GM12891 (cell line): ENCODE measurements at places on chromosomes 1 and 21.

DNA sequence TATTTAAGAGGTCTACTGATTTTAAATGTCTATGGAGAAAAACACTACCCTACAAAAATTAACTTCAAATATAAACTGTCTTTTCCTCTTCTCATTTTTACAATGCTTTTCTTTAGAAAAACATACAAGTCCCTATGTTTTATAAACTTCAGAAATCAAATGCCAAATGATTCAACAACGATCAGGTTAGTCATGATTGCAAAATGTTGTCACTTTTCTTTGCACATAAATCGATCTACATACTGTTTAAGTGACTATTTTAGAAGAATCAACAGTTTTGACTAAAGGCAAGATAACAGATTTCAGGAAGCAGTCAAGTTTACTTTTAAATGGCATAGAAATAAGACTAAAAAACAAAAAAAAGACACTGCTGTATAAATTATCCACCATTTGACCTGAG is 168.7 kb downstream of the GPATCH2 start:
- DNase-seq = no peak

GRCh38 chr21:31429506-31429905 is 85.4 kb upstream of the TIAM1 start:
- no peak for DNase-seq

- no peak for DNase-seq
These were observed 104.0 kb downstream of the TPR start for GRCh38 chr1:186271032-186271431.

DNA sequence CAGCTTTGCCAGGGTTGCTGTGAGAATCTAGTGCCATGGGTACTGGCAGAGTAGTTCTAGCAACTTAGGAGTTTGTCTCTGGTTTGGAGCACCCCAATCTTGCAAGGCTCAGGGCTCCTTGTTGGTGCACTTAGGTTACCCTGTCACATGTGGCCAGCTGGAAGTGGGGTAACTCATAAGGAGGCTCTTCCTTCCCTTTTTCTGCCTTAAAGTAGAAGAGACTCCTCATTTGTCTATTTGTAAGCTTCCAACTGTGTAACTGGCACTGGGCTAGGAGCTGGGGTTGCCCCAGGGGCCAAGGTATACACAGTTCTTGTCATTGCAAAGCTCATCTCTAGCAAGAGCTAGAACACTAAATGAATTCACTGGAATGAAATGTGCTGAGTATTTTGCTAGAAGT is 10.6 kb downstream of the MROH7 start:
- DNase-seq = no peak

- no peak for DNase-seq
These were observed 98.1 kb downstream of the TM2D1 start for GRCh38 chr1:61626816-61627215.

DNA sequence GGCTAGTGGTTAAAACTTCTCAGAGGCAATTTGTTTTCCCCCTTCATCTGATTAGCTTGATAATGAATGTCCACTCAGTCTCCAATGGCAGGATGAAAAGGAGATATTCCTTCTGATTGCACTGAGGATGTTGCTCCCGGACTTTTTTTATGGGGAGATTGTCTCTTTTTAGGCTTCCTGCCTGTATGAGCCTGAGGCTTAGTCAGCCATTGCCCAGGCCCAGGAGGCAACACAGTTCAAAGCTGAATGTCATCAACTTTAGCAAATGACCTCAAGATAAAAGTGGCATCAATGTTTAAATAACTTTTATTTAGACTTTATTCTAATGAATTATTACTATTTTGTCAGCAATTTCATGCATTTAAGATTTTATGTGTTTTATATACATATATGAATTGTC is 162.9 kb upstream of the PTBP2 start:
- DNase-seq = no peak

DNA sequence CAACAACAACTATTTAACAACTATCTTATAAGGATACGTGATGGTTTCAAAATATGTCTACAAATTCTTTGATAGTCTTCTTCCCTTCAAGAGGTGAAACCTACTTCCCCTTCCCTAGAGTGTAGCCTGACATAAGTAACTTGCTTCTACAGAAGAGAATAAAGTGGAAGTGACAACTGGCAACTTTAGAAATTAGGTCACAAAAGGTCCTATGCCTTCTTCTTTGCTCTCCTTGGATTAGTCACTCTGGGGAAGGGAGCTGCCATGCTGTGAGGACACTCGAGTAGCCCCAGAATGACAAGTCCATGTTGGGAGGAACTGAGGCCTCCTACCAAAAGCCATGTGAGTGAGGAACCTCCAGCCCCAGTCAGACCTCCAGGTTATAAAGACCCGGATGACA is 19.2 kb downstream of the EFCAB14 start:
- no peak for DNase-seq

- no peak for DNase-seq
These were observed 921 bp upstream of the MIB2 start for GRCh38 chr1:1614204-1614953.

DNA sequence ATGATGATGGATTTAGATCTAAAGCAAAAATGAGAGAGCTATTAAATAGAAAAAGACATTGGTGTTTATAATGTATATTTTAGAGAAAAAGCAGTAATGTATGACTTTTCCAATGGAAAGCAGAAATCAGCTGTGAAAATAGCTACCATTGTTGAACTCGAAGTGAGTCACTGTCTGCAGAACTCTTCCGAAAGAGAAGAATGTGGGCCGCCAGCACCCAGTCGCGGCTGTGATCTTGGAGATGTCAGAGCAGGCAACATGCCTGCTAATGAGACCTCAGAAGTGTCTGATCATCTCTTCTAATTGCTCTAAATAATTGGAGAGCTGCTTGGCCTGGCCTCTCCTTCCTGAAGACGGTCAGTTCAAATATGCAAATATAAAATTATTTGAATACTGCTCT is 333.6 kb upstream of the RUNX1 start:
- no peak for DNase-seq

DNA sequence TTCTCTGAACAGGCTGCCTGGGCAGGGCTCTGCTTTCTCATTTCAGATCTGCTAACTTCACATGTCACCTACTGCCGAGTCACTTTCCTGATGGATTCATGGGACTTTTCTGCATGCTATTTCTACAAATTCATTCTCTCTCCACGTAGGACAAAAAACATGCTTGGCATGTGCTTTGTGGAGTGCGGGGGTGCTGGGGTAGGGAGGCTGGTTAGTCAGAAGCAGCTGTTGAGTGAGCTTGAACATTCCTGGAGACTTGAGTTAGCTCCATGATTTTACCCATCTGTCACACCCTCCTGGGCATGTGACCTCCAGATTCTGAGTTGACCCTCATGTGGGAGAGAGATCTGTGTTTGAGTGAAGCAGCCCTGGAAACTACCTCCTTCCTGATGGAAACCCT is 71.4 kb downstream of the UCK2 start:
- DNase-seq = no peak

- DNase-seq = peak; percentile 69
These were observed 31.3 kb upstream of the JUN start for GRCh38 chr1:58815069-58815685.

GRCh38 chr21:36322083-36322424 is 2.1 kb downstream of the MORC3 start:
- DNase-seq = no peak

DNA sequence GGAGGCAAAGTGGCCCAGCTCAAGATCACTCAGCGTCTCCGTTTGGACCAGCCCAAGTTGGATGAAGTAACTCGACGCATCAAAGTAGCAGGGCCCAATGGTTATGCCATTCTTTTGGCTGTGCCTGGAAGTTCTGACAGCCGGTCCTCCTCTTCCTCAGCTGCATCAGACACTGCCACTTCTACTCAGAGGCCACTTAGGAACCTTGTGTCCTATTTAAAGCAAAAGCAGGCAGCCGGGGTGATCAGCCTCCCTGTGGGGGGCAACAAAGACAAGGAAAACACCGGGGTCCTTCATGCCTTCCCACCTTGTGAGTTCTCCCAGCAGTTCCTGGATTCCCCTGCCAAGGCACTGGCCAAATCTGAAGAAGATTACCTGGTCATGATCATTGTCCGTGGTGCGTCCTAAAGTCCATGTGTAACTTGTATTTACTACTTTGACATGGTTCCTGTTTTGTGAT is 2.7 kb downstream of the RBM15 start:
- DNase-seq = no peak

- DNase-seq = no peak
These were observed 11.5 kb upstream of the DENND2D start for GRCh38 chr1:111211921-111212320.

DNA sequence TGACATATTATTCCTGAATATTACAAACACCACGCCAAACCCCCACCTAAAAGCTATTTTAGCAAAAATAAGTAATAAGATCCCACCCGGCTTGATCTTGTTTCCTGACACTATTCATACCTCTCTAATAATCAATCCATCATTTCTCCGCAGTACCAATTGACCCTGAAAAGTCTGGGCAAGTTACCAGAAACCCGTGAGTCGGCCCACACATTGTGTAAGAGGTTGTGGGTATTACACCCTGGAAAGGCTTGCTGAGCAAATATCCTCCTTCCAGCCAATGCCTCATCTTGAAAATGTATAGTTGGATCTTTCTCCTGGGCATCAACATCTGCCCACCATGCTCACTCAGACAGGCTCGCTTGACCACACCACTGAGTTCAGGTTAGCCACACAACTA is 451.0 kb downstream of the TTLL7 start:
- no peak for DNase-seq

DNA sequence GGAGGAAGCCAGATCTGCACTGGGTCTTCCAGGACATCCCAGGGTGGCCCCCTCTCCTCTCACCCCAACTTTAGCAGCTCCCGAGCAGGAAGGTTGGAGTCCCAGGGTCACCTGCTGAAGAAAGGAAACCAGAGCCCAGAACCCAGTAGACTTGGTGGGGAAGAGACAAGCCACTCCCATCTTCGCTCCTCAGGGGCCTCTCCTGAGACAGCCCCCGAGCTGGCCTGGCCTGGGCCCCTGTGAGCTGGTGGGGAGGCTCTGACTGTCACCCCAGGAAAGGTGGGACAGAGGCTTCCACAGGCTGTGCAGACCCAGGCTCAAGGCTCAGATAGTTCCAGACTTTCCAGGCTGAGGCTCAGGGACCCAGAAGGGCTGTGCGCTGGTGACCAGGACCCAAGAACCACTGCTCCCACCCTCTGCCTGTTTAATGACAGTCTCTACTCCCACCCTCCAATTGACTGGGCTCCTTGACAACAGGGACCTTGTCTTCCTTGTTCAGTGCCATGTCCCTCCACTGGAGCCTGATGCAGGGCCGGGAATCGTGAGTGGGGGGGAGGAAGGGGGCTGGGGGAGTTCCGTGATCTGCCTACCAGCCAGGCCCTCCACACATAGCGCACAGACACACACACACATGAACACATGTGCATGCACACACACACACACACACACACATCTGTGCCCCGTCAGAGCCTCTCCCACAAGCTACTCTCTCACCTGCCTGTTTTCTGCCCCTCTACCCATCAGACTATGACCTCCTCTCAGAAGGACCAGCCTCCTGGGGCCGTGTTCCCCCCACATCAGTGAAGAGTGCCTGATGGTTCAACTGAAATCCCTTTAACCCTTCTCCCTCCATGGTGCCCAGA is 401.2 kb downstream of the MATN1 start:
- DNase-seq = no peak

GRCh38 chr21:29022166-29022565 is 2.3 kb upstream of the USP16 start:
- DNase-seq = no peak

DNA sequence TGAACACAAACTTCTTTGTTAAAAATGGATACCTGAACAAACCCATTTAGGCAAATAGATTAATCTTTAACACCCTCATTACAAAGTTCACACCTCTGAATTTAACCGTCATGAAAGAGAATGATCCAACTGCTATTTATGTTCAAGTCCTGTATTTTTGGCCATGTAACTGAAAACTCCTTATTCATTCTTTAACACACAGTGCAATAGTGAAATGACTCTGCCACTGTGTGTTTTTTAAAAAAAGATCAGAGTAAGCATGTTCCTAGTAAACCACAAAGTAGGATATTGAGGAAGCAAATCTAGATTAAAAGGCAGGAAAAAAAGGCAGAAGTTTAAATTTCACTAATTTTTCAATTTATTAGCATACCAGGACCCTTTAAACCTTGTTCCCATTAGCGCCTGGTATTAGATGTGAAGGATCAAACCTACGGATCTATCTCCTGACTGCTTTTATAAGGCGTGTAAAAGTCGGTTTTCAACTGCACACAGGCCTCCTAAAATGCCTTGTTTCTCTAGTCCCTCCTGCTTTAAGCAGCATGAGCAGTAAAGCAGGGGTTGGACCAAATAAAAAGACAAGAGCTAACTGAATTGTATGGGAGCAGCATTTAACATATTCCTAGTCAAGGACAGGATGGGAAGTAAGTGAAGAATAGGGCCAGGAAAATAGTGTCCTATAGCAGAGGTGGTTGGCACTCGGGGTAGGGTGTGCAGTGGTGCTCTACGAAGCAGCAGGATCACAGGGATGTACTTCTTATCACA is 33.4 kb downstream of the NUCKS1 start:
- DNase-seq = no peak

DNA sequence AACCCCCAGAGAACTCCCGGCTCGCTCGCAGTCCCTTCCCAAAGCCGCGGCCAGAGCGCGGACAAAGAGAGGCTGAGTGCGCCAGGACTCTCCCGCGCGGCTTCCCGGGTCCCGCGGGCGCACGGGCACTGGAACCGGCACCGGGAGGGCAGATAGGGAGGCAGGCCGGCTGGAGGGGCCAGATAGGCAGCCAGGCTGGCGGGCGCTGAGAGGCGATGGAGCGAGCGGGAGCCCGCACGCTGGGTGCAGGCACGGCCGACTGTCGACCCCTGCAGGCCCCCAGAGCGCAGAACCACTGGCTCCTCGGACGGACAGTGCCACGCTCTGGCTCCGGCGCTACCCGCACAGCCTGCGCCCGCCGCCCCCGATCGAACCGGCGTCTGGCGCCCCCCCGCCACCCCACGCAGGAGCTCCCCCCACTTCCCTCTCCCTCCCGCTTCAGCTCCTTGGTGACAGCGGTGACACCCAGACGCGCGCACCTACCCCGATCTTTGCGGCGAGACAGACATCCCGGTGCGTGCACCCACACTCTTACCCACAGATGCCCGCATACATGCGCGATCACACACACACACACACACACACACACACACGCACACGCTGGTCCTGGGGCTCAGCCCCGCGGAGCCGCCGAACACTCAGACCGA is 534 bp downstream of the SLC6A9 start:
- DNase-seq = no peak

DNA sequence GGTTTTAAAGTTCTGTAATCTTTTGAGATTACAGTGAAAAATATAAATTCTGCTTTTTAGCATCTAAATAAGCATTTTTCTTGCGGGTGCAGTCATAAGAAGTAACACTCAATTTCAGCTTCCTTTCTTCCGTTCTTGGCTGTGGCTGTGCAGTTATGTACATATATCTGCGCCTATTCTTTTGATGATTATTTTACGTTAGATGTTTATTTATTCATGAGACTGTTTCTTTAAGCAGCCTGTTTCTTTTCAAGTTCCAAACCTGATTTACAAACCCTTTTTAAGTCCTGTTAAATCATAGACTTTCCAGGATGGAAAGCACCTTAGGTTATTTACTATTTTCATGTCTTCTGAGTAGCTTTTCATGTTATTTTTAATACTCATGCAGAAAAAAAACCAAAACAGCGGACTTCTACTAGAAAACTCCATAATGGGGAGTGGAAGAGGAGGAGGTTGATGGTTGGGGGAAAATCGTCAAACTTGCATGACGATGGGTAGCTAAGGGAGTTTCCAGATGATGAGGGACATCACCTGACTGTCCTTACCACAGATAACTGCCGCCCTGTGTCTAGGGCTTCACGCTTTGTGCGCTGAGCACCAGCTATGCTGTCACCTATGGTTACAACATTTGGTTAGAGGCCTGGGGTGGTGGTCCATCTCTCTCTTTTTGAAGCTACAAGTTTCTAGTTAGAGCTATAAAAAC is 2.6 kb downstream of the PRDM2 start:
- DNase-seq = no peak

- no peak for DNase-seq
These were observed 7.6 kb upstream of the ENAH start for GRCh38 chr1:225660544-225660946.
